Pulmonary artery endothelial cell (primary cell): ENCODE measurements at places on chromosomes 3 and 15.

GRCh38 chr3:45049807-45050206 is 23.7 kb downstream of the CLEC3B start:
- DNase-seq: no peak

- no peak for DNase-seq
These were observed 70.5 kb downstream of the POLR2M start for GRCh38 chr15:57777003-57777402.

- peak; percentile 2 for DNase-seq
These were observed 723 bp upstream of the DRD3 start for GRCh38 chr3:114179575-114179974.

- peak; percentile 26 for DNase-seq
These were observed 63.3 kb downstream of the ABTB1 start for GRCh38 chr3:127735767-127736693.

GRCh38 chr3:79215286-79215685 is 552.5 kb downstream of the ROBO1 start:
- no peak for DNase-seq

DNA sequence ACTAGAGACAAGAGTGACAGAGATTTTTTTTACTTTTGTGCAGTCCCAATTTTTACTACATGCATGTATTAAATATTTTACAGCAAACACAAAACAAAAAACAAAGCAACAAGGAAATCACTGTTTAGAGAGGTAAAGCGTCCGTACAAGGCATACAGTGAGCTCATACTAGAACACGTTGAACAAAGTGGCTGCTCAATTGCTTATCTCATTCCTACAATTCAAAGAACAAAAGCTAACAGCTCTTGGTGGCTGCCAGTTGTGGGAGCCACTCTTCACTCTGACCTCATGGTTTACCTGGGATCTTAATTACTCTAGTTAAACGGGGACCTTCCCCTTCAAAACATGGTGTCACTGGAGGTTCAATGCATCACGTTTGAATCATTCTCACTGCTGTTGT is 7.6 kb upstream of the ARHGEF26 start:
- DNase-seq: no peak

GRCh38 chr15:70180186-70180875 is 82.6 kb upstream of the TLE3 start:
- DNase-seq: no peak

GRCh38 chr3:128553560-128553959 is 60.6 kb upstream of the GATA2 start:
- no peak for DNase-seq

DNA sequence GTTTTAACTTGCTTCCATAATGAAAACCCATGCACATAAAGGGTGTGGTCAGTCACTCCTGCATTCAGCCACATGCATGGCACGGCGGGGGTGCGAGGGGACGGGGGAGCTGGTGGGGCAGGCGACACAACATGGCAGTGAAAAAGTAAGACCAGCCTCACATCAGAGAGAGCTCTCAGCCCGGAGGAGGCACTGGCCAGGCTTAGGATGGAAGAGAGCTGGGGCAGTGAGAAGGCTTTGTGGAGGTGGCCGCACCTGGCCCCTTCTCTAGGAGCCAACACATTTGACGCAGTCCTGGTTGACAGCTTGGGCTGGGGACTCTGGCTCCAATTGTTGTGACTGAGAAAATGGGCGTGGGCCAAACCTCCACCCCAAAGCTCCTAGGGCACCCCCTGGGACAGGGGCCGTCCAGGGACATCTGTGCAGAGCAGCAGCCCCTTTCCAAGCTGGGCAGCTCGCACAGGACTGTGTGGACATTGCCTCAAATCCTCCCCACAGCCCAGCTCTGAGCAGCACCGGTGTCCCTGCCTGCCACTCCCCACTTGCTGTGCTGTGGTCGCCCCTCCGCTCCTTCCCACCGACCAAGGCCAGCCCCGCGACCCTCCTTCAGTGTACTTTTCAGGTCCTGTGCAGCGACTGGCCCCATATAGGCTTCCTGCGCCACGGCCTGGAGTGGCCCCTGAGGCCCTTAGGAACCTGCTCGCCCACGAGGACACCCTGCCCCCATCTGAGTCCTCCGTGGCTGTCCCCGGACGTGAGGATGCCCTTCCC is 126.0 kb upstream of the IQSEC1 start:
- no peak for DNase-seq

GRCh38 chr3:190038050-190038933 is 82.4 kb downstream of the P3H2 start:
- no peak for DNase-seq

DNA sequence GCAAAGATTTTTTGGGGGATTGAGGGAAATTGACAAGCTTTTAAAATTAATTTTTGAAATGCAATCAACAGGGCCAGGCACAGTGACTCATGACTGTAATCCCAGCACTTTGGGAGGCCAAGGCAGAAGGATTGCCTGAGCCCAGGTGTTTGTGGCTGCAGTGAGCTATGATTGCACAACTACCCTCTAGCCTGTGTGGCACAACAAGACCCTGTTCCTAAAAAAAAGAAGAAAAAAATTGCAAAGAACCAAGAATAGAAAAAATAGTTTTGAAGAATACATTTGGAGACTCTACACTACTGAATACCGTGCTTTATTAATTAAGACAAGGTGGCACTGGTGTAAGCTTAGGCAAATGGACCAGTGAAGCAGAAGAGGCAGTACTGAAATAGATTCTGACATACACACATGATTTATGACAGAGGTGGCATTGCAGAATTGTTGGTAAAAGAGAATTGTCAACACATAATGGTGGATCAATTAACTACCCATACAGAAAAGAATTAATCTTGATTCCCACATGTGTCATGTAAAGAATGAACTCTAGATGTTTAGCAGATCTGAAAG is 443.3 kb upstream of the ATP11B start:
- no peak for DNase-seq

DNA sequence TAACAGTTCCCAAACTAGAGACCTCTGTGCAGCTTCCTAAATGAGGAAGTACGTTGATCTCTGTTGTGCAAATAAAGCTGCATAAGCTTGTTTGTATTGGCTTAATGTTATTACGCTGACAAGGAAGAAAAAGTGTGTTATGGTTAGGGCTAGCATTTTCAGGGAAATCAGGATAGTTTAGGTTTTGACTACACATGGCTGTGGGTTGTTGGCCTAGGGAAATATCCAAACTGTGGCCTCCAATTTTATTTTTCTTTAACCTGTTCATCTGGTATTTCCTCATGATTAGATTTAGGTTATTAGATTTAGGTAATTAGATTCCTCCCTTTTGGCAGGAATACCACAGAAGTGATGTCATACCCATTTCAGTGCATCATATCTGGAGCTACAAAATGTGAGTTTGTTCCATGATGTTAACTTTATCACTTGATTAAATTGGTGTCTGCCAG is 8.7 kb upstream of the MCCC1 start:
- no peak for DNase-seq

DNA sequence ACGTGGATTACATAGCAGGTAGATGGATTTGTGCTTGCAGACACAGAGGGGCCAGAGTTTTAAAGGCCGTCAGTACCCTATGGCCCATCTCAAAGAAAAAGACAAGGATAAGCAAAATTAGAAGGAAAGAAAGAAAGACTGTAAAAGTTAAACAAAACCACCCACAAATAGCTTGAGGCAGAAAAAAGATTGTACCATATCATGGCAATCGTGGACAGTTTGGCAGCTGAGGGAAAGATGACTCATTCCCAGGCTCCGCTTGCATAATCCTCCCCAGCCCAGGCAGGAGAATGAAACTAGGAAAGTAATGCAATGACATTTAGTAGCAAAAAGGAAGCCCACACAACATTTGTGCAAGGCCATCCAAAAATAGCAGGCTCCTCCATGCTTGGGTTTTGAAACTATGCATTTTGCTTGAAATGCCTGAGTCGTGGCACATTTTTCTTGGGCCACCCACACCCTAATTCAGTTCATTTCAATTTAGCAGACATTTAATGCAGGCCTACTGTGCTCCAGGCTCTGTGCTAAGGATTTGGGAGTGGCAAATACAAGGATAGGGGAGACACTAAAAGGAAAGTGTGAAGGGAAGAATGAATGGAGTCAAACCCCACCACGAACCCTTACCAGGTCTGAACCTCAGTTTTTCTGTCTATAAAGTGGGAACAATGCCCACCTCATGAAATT is 40.9 kb upstream of the SMAD3 start:
- peak; percentile 69 for DNase-seq

DNA sequence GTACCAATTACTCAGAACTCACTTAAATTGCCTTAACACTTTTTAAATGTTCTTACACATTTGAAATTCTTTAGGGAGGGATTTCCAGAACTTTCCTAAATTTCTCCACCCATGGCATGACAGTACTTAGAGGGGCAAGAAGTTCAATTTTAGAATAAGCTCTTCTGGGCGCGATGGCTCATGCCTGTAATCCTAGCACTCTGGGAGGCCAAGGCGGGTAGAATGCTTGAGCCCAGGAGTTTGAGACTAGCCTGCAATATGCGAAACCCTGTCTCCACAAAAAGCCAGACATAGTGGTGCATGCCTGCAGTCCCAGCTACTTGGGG is 10.6 kb downstream of the FAM131A start:
- DNase-seq: no peak

DNA sequence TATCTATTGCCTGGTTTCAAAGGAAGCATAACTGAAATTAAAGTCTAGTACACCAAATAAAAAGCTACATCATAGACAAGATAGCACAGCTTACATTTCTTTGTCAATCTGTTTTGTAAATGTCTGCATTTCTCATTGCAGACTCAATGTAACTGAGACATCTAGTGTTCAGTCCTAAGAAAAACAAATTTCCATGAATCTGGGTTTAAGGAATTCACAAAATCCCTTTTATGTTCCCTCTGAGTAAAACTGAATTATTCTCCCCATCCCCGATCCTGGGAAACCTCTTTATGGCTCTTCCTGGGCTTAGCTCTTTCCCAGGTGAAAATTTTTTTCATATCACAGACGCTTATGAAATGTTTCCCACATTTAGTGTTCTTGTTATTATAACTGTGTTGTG is 21.6 kb upstream of the RASA2 start:
- no peak for DNase-seq

- DNase-seq: peak; percentile 97
These were observed 30.2 kb downstream of the TTBK2 start for GRCh38 chr15:42890161-42890913.

DNA sequence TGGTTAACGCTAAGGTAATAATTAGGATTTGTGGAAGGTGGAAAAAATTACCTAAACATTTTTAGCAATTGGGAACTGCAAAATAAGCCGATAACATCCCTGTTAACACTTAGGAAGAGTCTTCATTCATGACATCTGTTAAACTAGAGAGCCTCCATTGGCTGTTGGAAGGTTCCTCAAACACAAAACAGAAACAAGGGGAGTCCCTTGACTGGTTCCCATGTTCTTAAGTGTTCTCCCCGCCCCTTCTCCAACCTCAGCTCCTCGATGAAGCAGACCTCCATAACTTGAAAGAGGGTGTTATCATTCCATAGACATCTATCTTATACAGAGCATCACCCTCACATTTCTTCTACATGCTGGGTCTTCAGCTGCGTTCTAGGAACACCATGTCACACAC is 2.5 kb downstream of the SLC22A13 start:
- DNase-seq: no peak

DNA sequence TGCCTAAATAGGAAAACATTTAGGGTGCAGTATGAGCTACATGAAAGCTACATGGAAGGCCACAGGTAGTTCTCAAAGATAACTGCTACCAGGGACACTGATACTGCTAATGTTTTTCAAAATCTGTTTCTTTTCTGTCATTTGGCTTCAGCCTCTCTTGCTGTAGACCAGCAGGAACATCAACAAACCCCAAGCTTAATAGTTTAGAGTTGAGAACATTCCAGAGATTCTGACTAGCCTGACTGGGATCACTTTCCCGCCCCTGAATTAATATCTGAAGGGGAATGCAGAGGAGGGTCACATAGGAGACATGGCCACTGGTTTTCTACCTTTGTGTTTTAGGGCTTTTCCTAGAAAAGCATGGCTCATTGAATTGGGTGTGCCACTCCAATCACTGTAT is 16.9 kb upstream of the C3orf38 start:
- no peak for DNase-seq

DNA sequence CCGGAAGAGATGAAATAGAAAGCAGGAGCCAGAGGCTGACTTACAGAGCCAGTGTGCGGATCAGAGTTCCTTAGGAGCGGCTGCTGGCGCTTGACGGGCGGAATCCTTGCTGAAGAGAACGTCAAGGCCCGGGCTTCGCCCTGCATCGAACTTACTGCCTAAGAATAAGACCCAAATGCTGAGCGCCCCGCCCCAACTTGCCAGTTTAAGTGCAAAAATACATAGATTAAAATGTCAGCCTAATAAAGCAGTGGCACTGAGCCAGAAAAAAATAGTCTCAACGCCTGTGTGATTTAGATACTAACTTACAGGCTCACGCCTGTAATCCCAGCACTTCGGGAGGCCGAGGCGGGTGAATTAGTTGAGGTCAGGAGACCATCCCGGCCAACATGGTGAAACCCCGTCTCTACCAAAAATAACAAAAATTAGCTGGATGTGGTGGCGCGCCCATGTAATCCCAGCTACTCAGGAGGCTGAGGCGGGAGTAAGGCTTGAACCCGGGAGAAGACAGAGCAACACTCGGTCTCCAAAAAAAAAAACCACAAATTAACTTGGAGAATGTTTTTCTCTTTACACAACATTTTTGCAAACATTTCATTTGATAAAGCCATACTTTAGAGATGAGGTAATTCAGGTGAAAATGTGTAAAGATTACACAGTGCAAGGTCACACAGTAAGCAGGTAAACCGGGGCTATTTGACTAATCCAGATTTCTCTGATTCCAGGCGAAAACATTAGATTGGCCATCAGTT is 1.2 kb upstream of the UBP1 start:
- no peak for DNase-seq

GRCh38 chr15:57395292-57395691 is 19.0 kb downstream of the CGNL1 start:
- DNase-seq: peak; percentile 83
